ENCODE measurements at places on chromosomes 7 and 10.

DNA sequence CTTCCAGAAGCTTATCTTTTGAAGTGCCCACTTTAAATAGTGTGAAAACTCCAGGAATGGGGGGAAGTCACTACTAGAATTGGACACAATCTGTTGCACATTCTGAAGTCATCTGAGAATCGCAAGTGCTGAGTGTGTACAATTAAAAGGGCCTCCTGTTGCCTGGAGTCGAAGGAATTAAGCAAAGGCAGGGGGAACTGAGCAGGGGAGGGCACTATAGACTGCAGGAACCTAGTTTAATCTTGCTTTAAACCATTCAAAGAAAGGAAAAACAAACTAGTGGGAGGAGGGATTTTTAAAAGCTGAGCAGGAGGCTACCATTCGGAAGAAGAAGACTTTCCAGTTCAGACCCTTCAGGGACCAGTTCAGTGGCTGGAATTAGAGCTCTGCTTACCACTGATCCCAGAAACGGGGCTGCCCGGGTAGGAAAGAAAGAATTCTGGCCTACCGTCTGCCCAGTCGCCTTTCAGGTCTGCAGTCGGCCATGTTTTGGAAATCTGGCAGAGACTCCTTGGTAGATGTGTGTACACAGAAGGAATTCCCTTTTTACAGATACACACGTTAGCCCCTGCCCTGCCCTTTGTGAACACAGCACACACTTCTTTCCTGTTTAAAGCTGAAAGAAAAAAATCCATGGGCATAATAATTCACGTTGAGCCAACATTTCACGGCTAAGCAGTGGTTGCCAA, 610.6 kb upstream of the FOXK1 start:
- DNase-seq, result no peak

- DNase-seq, result no peak
Observed at GRCh38 chr7:134546955-134547354, 2.0 kb upstream of the AKR1B15 start.

GRCh38 chr7:141436139-141436538, 115.1 kb upstream of the AGK start:
- DNase-seq, result no peak

- no peak for DNase-seq
Observed at GRCh38 chr7:145605963-145606362, 510.6 kb upstream of the CNTNAP2 start.

- no peak for DNase-seq
Observed at GRCh38 chr10:44042926-44043602, 341.8 kb downstream of the CXCL12 start.

DNA sequence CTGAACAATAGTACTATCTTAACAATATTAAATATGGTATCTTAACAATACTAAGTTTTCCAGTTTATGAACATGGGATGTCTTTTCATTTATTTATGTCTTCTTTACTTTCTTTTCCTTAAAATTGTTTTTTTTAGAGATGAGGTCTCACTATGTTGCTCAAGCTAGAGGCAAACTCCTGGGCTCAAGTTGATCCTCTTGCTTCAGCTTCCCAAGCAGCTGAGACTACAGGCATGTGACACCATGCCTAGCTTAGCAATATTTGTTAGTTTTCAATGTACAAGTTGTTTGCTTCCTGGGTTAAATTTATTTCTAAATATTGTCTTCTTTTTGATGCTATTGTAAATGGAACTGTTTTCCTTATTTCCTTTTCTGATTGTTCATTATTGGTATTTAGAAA, 16.9 kb downstream of the CDH23 start:
- no peak for DNase-seq

GRCh38 chr10:96319754-96320474, 15.7 kb downstream of the DNTT start:
- no peak for DNase-seq

- DNase-seq, result no peak
Observed at GRCh38 chr7:50264908-50265307, 39.6 kb upstream of the IKZF1 start.

DNA sequence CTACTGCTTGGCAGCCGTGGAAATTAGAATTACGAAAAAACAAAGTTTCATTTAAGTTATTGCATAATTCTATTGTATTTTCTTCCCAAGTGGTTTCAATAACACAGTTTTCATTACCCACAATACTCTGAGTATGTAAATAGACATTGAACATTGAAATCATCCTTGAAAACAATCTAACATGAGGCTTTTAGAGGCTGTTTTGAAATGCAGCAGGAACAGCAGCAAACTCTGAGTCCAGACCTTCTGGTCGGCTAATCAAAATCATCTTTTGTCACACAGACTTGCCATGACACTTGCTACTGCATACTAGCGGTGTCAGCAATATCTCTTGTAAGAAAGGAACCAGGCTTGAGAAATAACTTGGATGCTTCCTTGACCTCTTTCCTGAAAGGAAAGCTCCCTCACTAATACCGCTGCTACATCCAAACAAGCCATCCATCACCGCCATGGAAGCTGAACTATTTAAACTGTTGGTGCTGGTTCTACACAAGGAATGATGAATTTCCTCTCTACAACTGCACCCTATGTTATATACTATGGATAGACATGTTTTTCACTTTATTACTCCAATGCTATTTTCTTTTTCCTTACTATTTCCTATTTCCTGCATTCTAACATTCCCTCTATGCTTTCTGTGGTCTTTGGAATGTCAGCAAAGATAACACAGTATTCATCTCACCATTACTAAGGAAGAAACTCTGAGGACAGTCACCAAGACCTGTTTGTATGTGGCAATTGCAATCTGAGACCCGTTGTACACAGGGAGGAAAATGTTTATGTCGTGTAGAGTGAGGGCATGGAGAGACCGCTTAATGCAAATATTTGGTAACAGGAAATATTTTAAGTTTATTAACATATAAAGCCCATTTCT, 130.8 kb downstream of the ITGA8 start:
- no peak for DNase-seq

DNA sequence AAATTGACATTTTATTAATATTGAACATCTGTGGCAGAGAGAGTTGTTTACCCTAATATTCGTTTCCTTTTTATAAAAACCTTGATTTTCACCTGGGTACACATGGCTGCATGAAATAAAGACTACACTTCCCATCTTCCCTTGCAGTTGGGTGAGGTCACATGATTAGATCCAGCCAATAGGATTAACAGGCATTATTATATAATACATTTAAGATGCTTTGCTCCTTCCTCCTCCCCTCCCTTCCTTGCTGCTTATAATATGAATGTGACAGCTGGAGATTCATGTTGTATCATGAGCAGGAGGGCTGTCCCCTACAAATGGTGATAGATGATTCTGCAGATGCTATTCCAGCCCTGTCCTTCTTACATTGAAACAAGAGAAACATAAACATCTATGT, 146.6 kb downstream of the SH2D4B start:
- DNase-seq, result no peak

GRCh38 chr10:44411251-44411650, 26.4 kb upstream of the CXCL12 start:
- no peak for DNase-seq

DNA sequence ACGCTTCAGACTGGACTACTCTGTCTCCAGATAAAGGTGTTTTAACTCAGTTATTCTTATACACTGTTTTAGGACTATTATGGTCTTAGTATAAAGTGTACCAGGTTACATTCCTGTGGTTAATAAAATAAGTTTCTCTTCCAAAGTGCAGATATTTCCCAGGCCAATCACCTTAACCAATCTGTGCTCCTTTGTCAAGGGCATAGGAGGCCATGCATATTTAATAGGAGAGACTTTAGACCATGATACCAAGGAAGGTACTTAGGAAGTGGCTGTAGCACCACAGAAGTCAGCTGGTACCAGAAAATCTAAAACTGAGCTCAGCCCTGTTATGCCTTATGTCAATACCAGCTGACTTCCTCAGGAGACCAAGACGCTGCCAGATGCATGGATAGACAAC, 226.5 kb upstream of the TMEM72 start:
- no peak for DNase-seq

GRCh38 chr10:61272781-61273180, 180.4 kb downstream of the TMEM26 start:
- DNase-seq, result no peak

- no peak for DNase-seq
Observed at GRCh38 chr10:30630571-30630970, 1.0 kb upstream of the LYZL2 start.

GRCh38 chr7:104794589-104794988, 219.4 kb upstream of the KMT2E start:
- DNase-seq, result no peak

- DNase-seq, result no peak
Observed at GRCh38 chr10:132677473-132678227, 108.3 kb downstream of the NKX6-2 start.

- DNase-seq, result no peak
Observed at GRCh38 chr10:22379059-22379458, 33.8 kb downstream of the SPAG6 start.

DNA sequence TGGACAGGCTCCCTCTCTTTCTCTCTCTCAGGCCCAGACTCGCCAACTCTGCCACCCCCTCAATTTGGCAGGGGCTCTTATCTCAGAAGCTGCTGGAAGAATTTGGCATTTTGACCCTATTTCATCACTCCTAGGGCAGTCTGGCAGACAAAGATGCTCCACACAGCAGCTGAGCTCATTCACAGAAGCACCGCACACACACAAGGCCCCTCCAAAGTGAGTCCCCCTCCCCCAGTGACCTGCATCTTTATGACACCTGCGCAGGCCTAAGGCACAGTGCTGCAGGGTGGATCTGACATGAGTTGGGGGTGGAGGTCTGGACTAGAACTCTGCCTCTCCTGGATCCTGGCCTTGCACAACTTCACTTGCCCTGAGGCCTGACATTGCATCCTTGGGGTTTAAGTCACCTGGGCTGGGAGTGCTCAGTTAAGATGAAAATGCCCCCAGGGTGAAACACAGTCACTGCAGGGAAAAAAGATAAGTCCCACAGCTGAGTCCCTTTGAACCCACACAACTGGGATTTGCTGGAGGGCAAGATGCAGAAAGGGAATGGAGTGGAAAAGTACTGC, 41.1 kb upstream of the DUSP5 start:
- no peak for DNase-seq
